HEK293T (cell line): ENCODE measurements at places on chromosomes 2 and 18.
A peak's percentile ranks its signal among the peaks of the same experiment; 100 is the strongest.

- no peak for DNase-seq
Measured at GRCh38 chr18:71625556-71626090, 918.5 kb downstream of the CBLN2 start.

- DNase-seq, result no peak
Measured at GRCh38 chr2:126467367-126468054, 188.4 kb upstream of the GYPC start.

- no peak for DNase-seq
Measured at GRCh38 chr2:16622399-16622968, 43.1 kb downstream of the CYRIA start.

GRCh38 chr2:58449286-58450010, 208.3 kb upstream of the FANCL start:
- DNase-seq, result no peak

DNA sequence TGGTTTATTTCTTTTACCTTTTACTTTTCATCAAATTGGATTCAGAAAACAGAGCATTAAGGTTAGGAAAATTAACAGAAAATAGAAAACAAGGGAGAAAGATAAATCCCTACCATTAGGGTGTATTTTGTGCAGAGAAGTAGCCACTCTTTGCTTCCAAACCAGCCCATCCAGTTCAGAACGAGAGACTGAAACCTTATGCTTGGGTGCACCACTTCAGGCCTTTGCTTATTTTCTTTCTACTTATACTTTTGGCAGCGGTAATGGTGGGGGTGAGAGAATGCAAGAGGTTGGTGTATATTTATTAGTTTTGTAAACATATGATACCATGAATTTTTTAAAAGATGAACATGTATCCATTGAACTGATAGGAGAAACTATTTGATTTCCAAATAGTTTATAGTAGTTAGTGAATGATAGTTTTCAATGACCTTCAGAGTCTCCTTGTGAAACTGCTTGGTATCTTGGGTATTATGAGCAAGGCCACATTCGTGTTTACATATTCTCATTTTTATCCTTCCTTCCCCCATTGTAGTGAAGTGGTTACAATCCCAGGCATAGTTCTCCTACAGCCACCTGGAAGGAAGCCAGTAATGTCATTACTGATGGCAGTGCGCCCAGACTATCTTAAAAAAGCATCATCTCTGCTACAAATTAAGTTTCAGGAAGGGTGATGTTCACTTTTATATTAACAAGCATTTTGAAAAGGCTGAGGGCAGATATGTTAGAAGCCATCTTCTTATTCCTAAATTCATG, 60.8 kb downstream of the MFSD6 start:
- DNase-seq, result peak; percentile 48

- DNase-seq, result no peak
Measured at GRCh38 chr2:182587831-182588230, 128.2 kb upstream of the DNAJC10 start.

DNA sequence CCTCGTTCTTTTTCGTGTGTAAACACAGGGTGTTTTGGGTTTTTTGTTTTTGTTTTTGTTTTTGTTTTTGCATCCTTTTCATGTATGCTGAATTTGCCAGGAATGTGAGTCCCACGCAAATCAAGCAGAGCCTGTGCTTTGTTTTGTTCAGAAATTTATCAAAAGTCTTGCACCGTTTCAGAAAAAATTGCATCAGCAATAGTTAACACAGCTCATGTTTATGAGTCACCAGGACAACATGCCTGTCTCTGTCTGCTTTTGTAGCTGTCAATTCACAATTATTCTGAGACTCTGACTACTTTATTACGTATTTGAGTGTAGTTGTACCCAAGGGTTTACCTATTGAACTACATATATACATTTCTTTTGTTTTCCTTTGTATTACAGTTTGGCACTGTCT, 38.3 kb downstream of the MRPL44 start:
- DNase-seq, result no peak

GRCh38 chr2:10482913-10483312, 34.8 kb upstream of the ODC1 start:
- DNase-seq, result no peak

GRCh38 chr2:52115750-52116149, 1083.8 kb upstream of the NRXN1 start:
- DNase-seq, result no peak
